ENCODE measurements at places on chromosomes 11 and 22.

- no peak for DNase-seq
Measured at GRCh38 chr11:82862379-82862778, 37.9 kb downstream of the PRCP start.

GRCh38 chr11:6452219-6452618 is 11.4 kb upstream of the HPX start:
- DNase-seq: no peak

GRCh38 chr11:66922551-66922950 is 35.6 kb downstream of the PC start:
- no peak for DNase-seq

DNA sequence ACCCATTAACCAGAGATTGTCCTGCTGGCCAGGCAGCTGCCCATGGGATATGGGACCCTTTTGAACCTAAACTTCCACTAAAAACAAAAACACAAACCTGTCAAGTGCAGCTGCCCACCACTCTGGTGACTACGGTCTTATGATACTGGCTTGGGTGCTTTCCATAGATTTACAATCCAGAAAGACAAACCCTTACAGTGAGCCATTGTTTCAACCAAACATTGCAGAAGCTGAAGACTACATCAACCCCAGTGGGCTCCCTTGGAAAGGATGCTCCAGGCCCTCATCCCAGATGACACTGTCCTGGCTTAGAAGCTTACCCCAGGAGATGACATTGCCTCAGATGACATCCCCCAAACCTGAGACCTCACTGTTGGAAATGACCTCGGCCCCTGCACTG is 56.9 kb upstream of the WNT11 start:
- DNase-seq: no peak

DNA sequence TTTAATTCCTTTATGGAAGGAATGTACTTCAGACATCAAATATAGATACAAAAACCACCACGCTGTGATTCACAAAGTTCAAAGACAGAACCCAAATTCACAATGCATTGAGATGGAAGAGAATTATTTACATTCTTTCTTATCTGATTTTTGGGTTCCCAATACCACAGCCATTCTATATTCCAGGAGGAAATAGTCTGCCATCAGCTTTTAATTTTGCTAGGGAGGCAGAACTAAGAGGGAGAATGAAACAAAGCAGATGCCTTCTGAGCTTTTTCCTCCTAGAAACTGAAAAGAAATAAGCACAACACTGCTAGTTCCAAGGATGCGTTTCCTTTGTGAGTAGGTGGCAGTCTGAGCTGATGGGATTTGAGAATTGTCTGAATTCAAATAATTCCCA is 283.0 kb upstream of the NARS2 start:
- no peak for DNase-seq

- DNase-seq: no peak
Measured at GRCh38 chr22:36151006-36151595, 9.5 kb downstream of the APOL3 start.

Measured in stimulated activated CD8-positive, alpha-beta memory T cell treated with anti-CD3 and anti-CD28 coated beads, Interleukin-4, amount 100 ng/mL, for 4 hours (primary cell).